ENCODE measurements at places on chromosomes 2 and 18. TPM values are rescaled to one million over a fixed set of nuclear protein-coding genes. Genes with fewer than 3 reads are reported as not detected.

Gene REEP1
- total RNA-seq = 6.1 TPM

Gene STON1
- total RNA-seq = 5.5 TPM

Gene CCDC74B
- 0.12 TPM for total RNA-seq

Gene ALPI
- 8.5 TPM for total RNA-seq

Gene NEMP2
- 4.1 TPM for total RNA-seq

Gene C2orf74
- total RNA-seq = 12.6 TPM

Gene INO80D
- total RNA-seq = 27.3 TPM

Gene MEP1B
- 5.9 TPM for total RNA-seq

Gene ESCO1
- 15.8 TPM for total RNA-seq

Gene MAL
- total RNA-seq = 2.8 TPM

Gene SLC4A3
- total RNA-seq = 0.34 TPM

Gene TDRD15
- not detected for total RNA-seq

Gene ERFE
- total RNA-seq = 0.51 TPM

Gene BOLL
- total RNA-seq = not detected

Gene XIRP2
- total RNA-seq = 0.29 TPM

Gene KCNG2
- total RNA-seq = 0.19 TPM

- DNase-seq = no peak
Measured at GRCh38 chr2:98558852-98559530, 49.3 kb downstream of the COA5 start.

- DNase-seq = no peak
Measured at GRCh38 chr2:108988076-108988795, 784 bp downstream of the EDAR start.

DNA sequence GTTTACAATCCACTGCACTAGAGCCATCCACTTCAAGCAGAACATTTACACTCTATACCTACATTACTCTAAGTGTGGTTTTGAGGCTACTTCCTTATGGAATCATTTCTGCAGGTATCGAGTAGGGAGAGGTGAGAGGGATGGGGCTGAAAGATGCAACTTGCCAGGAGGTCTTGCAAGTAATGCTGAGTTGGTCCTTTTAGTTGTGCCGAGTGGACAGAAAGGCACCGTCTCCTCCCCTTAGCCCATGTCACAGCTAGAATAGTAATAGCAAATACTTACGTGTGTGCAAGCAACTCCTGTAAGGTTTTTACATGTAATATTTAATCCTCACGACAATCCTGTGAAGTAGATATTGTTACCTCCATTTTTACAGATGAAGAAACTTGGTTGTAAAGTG is 158.8 kb upstream of the TTC39C start:
- DNase-seq = no peak

DNA sequence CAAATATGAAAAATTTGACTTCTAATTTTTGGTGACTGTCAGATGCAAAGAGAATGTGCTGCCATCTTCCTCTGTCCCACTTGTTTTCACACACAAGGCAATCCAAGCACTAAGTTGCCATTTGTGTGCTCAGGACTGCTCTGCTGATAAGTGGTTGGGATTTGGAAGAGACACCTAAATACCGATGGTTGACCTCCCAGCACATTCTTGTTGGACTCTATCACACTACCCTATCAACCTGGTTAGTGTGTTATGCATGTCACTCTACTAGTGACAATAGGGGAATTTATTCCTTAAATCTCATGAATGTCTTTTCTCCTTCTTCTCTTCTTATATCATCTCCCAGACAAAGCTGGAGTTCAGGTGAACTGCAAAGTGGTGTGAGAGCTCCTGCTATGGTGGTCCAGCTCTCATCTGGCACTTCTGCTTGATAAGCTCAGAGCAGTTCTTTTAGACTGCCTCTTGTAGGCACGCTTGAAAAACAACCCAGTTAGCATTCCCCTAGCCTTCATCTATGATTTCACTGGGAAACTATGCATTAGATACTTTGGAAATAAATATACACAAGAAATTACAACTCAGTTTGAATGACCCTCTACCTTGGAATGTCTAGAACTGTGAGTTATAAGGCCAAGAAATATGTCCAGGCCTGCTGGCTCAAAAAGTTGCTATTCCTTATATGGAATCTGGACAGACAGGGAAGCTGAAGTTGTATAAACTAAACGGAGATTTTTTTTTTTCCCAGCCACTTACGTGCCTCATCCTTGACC is 404.8 kb downstream of the MEIS1 start:
- DNase-seq = no peak

DNA sequence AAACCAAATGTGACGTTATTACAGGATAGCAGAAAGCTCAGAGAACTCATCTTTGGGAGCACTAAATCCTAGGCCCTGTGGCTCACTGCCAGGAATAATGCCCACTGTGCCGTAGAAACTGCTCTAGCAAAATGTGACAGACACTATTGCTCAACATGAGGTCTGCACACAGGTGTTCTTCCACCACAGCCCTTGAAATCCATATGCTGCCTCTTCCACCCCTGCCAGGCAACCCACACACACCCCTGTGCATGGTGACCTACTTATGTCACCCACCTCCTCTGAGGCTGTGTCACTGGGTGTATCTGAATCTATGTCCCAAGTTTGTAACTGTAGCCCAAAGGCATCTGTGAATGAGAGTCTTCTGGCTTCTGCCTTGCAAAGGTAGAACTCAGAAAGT is 66.1 kb upstream of the MBOAT2 start:
- DNase-seq = no peak

GRCh38 chr2:199461711-199462346 is 4.1 kb upstream of the SATB2 start:
- no peak for DNase-seq

DNA sequence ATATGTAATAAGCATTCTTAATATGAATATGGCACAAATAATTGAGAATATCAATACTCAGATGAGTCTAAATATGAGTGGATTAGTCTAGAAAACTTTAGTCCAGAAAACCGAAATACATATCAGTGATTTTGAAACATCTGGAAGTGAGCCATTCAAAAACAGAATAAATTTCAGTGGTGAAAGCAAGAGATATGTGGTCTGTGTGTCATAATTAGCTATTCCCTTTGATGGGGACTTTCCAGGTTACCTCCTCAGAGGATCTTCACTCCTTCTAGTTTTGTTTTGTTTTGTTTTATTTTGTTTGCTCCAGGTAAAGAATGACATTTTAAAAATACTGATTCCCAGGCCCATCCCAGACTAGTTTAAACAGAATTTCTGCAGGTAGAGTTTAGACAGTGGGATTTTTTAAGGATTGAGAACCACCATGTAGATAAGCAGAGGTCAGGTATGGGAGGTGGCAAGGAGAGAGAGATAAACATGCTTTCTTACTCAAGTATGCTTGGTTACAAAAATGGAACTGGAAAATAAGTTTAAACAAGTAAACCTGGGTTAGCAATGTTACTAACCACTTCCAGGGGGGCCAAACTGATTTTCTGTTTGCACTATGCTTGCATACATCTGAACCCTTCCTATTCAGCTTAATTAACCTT is 70.7 kb downstream of the NABP1 start:
- DNase-seq = no peak

DNA sequence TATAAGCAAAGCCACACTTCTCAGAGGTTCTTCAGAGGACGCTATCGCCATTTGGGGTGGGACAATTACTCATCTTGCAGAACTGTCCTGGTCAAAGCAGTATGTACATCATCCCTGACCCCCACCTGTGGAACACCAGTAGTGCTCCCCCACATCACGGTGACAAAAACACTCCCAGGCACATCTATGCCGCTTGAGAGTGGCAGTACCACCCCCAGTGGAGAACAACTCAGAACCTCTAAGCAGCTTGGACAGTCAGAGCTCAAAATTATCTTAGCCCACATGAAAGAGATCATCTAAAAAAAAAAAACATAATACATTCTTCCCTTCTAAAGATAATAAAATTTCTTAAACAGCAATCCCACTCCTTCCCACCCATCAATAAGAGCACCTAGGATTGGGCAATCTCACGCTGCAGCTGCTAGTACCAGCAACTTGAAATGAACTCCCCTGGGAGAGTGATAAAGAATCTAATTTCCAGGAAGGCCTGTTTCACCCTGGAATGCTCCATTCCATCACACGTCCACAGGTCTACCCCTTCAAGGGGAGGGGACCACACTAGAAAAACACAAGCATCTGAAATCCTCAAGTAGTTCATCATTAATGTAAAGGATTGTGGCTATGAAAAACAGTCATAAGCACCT is 31.7 kb downstream of the LRP2 start:
- DNase-seq = no peak

- DNase-seq = no peak
Measured at GRCh38 chr2:1978706-1979105, 234.4 kb upstream of the PXDN start.

GRCh38 chr18:24231773-24232735 is 93.2 kb downstream of the CABYR start:
- no peak for DNase-seq

GRCh38 chr2:27715318-27716210 is 51.9 kb downstream of the SLC4A1AP start:
- no peak for DNase-seq

GRCh38 chr2:43524177-43524965 is 71.5 kb downstream of the THADA start:
- DNase-seq = peak; percentile 27

DNA sequence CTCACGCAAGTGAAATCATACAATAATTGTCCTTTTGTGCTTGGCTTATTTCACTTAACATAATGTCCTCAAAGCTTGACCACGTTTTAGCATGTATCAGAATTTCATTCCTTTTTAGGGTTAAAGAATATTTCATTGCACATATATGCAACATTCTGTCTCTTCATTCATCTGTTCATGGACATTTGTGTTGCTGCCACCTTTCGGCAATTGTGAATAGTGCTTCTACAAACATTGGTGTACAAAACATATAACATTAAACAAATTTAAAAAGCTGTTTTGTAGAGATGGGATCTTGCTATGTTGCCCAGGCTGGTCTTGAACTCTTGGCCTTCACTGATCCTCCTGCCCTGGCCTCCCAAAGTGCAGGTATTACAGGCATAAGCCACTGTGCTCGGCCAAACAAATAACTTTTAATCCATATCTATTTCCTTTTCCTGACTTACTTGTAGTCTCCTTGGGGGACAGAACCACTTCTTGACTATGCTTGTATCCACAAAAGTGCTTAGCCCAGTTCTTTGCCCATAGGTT is 209.3 kb downstream of the SLC4A3 start:
- DNase-seq = no peak

- DNase-seq = no peak
Measured at GRCh38 chr2:70094978-70095719, 7.9 kb downstream of the PCBP1 start.

- DNase-seq = no peak
Measured at GRCh38 chr2:122531290-122532071, 776.0 kb downstream of the TSN start.

- no peak for DNase-seq
Measured at GRCh38 chr2:146844226-146844990, 1000.4 kb upstream of the ACVR2A start.

DNA sequence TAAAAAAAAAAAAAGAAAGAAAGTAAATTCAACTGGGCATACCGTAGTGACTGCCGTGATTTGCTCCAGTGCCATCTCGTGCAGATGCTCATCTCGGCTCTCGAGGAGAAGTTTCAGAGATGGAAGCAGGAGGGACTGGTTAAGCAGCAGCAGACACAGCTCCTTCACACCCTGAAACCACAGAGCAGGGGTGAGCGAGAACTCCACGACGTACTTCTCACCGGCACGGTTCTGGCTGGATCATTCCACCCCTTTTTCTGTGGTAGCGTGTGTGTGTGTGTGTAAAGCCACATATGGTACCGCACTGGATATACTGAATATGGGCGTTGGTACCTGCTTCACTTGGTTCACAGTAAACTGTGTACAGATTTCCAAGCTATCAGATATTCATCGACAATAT is 382.2 kb downstream of the NBAS start:
- DNase-seq = no peak

GRCh38 chr2:159098361-159098760 is 129.9 kb downstream of the TANC1 start:
- no peak for DNase-seq

DNA sequence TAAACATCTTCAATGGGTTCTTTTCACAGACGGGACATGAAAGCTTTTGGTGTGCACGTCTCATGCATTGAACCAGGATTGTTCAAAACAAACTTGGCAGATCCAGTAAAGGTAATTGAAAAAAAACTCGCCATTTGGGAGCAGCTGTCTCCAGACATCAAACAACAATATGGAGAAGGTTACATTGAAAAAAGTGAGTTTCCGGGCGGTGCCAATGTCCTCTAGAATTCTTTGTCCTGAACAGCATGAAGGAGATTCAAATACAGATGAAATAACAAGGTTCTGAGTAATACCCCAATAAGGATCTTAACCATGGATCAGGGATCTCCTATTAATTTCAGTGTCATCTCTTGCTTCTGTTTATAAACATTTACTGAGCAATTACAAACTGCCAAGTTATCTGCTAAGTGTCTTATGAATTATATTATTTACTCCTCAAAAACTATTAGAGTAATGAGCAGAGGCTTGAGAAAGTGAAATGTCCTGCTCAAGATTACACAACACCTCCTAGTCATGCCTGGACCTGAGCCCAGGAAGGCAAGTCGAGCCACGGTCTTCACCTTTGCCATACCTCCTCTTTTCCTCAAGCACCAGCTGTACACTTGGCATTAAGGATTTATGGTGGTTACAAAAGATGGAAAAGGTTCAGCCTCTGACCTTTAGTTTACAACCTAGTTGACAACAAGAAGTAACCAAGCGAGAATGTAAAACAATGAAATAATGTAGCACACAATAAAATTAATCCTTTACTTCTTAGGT is 22.6 kb downstream of the DHRS9 start:
- peak; percentile 69 for DNase-seq

DNA sequence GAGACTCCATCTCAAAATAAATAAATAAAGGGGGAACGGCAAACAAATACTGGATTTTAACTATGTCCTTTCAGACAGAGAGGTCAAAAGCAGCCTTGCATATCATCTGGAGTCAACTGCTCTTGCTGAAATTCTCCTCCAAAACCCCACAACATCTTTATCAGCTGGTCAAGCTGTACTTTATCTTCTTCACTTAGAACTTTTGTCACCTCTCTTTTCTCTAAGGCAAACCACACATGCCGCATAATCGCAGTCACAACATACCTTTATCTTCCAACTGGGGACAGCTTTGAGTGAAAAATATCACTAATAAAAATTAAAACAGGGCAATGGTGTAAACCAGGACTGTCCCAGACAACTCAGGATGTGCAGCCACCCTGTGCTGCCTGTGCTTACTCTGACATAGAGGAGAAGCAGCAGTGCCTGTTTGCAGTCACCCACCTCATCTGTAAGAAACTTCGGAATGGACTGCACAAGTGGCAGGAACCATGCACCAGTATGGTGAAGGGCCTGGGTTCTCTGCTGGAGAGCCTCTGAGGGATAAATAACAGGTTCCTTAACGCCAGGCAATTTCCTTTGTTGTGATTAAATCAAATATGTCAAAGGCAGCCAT is 6.2 kb downstream of the MPPE1 start:
- no peak for DNase-seq

GRCh38 chr18:53531187-53531586 is 693.3 kb downstream of the MBD2 start:
- no peak for DNase-seq

- peak; percentile 54 for DNase-seq
Measured at GRCh38 chr18:51278045-51278649, 80.7 kb upstream of the MEX3C start.

GRCh38 chr2:238136820-238137537 is 1.5 kb upstream of the KLHL30 start:
- no peak for DNase-seq
